Urinary bladder (tissue), 4 donors: ENCODE measurements at places on chromosomes 11 and 22. TPM values are rescaled to one million over a fixed set of nuclear protein-coding genes. Genes with fewer than 3 reads are reported as not detected.

DSCAML1 gene
- 1.4 TPM for polyA plus RNA-seq

KDM4E gene
- polyA plus RNA-seq = not detected

OR4A16 gene
- polyA plus RNA-seq = not detected

DNA sequence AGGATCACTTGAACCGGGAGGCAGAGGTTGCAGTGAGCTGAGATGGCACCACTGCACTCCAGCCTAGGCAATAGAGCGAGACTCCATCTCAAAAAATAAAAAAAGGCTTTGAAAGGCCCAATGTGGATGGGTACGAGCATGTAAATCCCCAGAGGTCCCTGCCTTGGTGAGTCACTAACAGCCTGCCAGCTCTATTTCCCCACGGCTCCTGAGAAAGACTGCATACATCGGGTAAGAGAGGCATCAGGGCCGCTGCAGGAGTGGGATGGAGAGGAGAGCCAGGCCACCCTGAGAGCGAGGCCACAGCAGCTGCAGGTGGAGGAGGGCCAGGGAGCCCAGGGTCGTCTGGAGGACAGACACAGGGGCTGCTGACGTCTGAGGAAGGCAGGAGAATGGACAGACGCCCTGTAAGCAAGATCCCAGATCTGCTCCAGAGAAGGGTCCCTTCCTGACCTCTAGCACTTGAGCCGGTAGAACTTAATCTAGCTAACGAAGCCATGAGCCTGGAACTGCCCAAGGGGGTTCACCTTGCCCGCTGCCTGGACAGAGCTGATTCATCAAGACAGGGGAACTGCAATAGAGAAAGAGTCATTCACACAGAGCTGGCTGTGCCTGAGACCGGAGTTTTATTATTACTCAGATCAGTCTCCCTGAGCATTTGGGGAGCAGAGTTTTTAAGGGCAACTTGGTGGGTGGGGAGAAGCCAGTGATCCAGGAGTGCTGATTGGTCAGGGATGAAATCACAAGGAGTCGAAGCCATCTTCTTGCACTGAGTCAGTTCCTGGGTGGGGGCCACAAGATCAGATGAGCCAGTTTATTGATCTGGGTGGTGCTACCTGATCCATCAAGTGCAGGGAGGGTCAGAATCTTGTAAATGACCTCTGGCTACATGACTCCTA is 5.1 kb upstream of the KRTAP5-9 start:
- no peak for DNase-seq

DNA sequence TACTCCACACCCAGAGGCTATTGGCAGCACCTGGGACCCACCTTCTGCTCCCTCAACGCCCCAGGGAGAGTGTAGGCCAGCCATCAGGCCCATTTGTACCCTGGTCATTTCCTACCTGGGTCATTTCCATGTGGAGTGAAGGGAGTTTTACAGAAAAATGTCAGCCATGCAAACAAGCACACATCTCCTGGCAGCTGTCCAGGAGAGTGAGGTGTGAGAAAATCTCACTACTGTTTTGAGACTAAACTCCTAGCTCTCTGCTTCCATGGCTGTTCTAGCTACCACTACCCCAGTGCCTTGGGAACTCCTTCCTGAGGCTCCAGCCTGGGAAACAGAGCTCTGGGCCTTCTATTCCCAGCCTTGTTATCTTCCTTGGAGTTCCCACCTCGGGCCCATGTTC is 2.8 kb upstream of the TMPRSS13 start:
- no peak for DNase-seq

DNA sequence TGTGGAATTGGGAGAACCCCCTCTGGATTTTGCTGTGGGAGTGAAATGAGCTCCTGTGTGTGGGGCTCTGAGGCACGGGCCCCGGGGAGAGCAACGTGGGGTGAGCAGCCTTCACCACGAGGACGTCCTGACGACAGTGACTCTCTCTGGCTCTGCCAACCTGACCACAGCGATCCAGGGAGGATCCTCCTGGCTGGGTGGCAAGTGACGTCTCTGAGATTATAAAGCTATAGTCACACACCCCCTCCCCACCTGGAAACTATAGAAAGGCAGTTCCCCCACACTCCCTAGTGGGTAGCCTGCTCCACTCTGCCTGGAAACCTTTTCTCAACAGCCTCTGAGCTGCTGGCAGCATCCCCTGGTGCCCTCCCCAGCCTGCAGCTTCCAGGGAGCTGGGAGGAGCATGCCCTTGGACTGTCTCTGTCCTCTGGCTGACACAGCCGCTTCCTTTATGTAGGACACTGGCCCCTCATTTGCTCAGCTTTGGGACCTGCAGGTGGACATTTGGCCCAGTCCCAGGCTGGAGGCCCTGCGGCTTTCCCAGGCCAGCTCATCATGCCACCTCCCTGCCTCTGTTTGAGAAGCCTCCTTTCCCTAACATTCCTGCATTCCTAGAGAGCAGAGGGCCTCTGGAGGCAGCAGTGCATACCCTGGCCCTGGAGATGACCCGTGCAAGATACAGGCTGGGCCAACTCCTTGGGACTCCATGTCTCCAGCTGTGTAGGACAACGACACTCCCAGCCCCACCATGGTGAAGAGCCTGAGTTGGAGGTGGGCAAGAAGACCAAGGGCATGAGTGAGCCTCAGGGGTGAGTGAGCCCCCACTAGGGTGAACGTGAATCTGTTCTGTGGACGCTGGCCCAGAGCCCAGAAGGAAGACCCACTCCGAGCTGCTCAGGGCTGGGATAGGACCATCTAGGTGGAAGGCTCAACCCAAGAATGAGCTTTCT is 314.0 kb downstream of the NTM start:
- DNase-seq = no peak

DNA sequence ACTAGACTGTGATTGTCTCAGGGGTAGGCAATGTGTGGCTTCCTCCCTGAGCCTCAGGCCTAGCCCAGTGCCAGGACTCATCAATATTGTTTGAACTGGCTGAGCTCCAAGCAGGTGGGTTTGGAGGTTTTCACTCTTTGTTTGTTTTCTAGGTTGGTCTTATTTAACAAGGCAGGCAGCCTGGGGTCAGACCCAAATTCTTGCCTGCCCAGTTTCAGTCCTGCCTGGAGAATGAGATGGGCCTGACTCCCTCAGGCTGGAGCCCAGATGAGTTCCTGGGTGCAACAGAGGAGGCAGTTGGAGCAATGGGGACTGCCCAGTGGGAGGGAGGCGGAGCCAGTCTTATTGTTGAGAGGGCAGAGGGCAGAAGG is 28.3 kb upstream of the TP53I11 start:
- DNase-seq = peak; percentile 87

GRCh38 chr22:32916025-32916424 is 114.5 kb downstream of the TIMP3 start:
- DNase-seq = no peak

OR6A2 gene
- not detected for polyA plus RNA-seq

DNA sequence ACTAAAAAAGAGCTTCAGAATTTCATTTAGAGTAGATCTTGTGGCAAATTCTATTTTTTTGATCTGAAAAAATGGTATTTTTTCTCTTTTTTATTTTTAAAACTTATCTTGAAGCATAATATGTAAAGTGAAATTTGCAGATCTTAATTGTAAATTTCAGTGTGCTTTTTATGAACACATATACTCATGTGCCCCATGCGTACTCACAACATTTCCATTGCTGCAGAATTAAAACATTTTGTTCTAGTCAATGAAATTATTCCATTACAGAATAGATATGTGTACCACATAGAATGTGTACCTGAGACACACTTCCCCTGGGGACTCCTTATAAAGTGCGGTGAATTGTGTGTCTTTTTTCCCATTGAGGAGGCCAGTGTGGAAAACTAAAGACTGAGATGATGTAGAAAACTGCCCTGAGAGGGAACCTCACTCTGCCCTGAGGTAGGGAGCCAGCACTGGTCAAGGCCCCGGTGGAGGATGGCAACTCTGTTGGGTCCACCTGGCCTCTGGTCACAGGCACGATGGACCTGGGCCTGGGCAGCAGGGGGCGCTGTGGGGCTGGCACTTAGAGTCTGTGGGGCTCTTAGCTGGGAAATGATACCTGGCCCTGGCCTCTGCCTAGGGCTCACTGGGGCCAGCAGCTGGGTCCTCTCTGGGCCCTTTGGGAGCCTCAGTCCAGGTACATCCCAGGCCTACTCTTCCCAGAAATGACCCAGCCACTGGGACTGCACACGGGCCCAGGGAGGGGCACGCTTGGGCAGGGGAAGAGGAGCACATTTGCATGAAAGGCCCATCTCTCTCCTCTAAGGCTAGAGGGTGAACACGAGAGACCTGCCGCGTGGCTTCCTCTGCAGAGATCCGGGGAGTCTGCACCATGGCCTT is 77.9 kb upstream of the TOP3B start:
- no peak for DNase-seq

NUP50 gene
- 17.6 TPM for polyA plus RNA-seq

DNA sequence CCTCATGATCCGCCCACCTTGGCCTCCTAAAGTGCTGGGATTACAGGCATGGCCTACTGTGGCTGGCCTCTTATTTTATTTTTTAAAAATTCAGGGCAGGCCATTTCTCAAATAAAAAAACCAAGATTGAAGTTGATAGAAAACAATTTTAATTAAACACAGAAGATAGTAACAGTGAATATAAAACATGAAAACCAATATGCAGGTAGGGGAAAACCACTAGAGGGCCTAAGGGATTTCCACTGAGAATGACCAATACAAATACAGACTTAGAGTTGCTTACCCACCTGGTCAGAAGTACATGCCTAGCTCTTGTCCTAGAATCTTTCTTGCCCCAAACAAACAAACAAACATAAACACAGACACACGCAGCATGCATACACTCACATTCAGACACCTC is 1.7 kb upstream of the RTCB start:
- DNase-seq = no peak

DNA sequence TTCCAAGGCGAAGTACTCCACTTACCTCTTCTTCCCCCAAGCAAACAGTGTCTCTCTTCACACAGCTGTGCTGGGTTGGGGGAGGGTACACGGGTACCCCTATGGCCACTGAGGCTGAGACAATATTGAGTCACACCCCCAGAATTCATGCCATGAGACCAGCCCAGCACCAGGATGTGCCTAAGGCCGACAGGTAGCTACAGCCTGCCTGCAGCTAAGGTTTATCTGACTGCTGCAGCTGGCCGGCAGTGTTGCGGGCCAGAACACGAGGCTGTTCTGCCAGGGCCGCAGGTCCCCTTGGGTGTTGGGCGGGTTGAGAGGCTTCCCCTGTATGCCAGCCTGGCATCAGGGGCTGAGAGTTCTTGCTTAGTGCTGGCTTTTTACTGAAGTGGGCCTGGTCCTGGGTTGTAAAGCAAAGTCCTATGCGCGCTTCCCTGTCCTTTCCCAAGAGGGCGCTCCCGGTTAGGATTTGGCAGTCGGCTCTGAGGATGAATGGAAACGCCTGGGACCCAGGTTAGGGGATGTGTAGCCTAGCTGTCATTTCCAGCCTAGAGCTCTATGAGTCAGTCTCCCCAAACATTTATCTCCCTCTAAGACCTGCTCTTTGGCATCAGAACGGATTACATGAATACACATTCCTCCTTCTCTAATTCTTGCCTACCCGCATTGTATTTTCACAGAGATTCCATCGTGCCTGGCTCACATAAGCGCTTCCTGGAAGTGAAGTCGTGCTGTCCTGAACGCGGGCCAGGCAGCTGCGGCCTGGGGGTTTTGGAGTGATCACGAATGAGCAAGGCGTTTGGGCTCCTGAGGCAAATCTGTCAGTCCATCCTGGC is 7.1 kb downstream of the USP18 start:
- peak; percentile 39 for DNase-seq

PLAAT5 gene
- 4.3 TPM for polyA plus RNA-seq

FOLR1 gene
- 0.18 TPM for polyA plus RNA-seq

GRCh38 chr22:39598017-39598965 is 27.7 kb downstream of the CACNA1I start:
- DNase-seq = no peak

- DNase-seq = no peak
Measured at GRCh38 chr22:25497181-25497641, 67.3 kb upstream of the GRK3 start.

DDT gene
- 232 TPM for polyA plus RNA-seq
